ENCODE measurements at places on chromosomes 4 and X.

GRCh38 chr4:185638548-185639301, 103.4 kb upstream of the PDLIM3 start:
- DNase-seq = no peak

- no peak for DNase-seq
These were observed 138.0 kb upstream of the FAM9B start for GRCh38 chrX:9171841-9172463.

DNA sequence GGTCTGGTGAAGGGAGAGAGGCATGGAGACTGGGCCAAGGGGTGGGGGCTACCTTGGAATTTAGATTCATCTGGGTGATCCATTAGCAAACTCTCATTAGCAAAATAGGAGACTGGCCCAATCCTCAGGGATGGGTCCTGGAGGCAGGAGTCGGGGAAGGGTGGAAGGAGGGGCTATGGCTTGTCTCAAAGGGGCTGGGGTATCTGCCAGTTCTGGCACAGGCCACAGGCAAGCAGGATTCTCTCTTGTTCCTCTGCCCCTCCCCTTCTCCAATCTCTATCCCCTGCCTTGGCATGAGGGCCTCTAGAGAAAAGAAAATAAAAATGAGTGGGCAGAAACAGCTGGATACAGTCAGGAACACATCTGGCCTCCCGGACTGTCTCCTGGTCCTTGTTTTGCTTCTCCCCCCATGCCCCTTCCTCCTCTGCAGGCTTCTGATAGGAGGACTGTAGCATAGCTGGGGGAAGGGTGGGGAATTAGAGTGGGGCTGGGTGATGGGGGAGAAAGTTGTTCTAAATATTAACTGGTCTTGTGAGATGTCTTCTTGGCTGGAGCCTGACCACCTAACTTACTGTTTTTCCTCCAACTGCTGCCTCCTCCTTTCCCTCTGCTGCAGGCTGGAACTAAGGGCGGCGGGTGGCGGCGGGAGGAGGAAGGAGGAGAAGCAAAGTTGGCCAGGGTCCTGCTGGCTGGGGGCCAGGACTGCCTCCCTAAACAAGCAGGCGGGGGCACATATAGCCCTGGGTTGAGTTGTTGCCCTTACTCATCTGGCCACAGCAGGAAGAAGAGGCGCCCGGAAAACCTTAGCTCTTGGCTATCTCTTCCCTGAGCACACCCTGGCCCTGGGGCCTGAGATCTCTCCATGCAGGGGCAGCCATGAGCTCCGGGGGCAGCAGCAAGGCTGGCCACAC, 53.3 kb upstream of the LAS1L start:
- DNase-seq = no peak

- DNase-seq = peak; percentile 75
These were observed 814 bp downstream of the SPON2 start for GRCh38 chr4:1171311-1172227.

GRCh38 chr4:145501051-145501660, 19.5 kb downstream of the SMAD1 start:
- no peak for DNase-seq

DNA sequence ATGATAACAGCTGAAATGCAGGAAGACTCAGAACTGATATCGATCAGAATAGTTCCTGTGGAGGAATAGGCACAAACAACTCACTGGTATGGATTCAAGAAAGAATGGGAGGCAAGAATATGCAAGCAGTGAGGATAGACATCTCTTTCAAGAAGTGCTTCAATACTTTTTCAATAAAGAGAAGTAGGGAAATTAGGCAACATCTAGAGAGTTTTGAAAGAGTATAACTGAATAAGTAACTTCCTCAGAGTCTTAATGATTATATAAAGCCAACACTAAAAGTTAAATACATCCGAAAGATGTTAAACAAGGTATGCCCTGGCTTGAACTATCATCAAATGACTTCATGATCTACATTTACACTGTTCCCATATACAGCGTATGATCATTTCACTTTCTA, 1443.0 kb downstream of the PCDH7 start:
- no peak for DNase-seq

DNA sequence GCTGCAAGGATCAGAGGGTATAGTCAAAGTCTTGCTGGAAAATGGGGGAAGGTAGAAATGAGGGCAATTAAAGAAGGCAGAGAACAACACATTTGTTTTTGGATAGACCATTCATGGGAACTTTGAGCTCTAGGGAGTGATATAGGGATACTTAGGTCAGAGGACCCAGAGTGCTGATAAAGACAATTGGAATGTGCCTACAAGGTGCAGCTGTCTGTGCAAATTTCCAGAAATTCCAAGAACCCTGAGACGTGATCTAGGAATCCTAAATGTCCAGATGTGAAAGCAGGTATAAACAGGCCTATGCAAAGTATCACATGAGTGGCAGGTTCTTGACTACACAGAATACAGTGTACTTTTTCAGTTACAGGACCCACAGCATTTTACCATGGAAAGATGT, 24.2 kb downstream of the FNIP2 start:
- no peak for DNase-seq
